ENCODE measurements at places on chromosomes 1 and 21. TPM values are rescaled to one million over a fixed set of nuclear protein-coding genes. Genes with fewer than 3 reads are reported as not detected.

- no peak for DNase-seq
Observed at GRCh38 chr1:235429143-235429542, 61.9 kb downstream of the TBCE start.

DNA sequence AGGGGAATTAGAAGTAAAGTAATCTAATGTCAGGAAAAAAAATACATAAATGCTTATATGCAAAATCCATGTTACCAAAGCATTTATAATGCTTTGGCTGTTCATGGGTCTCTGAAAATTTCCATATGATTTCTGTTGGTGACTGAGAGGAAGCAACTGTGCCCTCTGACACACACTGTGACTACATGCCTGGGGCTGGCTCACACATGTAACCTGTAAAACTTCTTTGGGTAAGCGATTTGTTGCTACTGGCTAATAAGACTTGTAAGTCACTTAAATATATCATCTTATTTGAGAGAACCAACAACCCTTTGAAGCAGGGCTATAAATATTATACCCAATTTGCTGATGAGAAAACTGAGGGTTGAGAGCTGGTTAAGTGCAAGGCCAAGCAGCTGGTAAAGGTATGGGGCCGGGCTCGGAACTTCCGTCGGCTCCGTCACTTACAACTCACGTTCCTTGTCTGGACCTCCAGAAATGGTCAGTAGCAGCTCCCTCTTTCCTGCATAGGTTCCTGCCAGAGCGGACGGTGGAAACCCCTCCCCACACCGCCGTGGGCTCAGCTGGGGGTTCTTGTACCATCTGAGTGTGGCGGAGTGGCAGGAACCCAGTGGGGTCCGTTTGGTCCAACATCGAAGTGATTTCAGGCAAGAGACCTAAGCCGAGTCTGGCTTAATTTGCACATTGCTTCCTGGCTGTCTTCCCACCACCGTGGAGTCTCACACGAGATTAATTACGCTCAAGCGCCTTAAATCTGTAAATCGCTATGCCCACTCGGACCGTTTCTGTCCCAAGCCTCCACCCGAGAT, 714 bp downstream of the DFFA start:
- no peak for DNase-seq

- DNase-seq, result peak; percentile 24
Observed at GRCh38 chr1:52917581-52917980, 4.0 kb downstream of the ECHDC2 start.

- DNase-seq, result no peak
Observed at GRCh38 chr1:185139246-185139645, 17.5 kb downstream of the TRMT1L start.

DNA sequence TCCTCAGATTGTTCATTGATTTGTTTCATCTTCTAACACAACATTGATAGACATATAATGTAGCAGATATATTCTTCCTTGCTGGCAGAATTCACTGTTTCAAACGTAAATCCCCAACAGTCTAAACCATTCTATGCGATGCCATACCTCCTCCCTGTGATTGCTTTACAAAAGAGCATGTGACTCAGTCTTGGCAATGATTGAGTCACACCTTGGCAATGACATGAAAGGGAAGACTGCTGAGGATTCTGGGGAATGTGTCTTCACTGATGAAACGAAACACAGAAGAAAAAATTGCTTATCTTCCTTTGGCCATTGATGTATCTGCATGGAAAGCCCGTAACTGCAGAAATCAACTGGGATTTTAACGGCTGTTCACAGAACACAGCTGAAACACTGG, 409.6 kb upstream of the ZRANB2 start:
- DNase-seq, result no peak

DNA sequence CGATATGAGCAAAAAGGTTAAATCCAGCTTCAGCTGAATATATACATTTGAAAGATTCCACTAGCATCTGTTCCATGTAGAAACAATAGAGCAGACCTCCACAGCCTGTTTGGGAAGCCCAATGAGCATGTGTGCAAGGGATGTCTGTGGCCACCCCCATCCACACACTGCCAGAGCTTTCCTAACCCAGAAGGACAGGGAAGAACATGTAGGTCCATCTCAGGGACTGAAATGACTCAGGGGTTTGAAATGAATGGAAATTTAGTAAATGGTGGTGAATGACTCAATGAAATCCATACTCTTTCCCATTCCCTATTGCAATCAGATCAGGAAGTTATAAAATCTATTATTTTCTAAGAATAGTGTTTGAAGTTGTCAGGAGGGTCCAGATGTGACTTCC, 397.2 kb downstream of the DUSP10 start:
- DNase-seq, result no peak

GRCh38 chr1:2003541-2004131, at the start of gene CFAP74:
Gene CFAP74 (minus strand): TSS chr1:2003786. CDS start chr1:1990956, 12,830 bp downstream.
- DNase-seq, result peak; percentile 70

DNA sequence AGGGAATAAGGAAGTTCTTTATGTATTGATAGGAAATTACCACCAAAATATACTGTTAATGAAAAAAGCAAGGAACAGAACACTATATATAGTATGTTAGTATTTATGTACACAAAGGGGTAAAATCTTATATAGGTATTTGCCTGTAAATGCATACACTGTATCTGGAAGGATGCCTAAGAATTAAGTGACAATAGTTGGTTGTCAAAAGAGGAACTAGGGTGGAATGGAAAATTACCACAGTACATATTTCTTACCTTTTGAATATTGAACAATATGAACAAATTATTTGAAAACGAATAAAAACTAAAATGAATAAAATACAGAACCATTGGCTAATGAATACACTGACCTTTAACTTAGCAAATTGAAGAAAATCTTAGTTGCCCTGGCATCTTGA, 13.6 kb downstream of the ARPC5 start:
- no peak for DNase-seq

DNA sequence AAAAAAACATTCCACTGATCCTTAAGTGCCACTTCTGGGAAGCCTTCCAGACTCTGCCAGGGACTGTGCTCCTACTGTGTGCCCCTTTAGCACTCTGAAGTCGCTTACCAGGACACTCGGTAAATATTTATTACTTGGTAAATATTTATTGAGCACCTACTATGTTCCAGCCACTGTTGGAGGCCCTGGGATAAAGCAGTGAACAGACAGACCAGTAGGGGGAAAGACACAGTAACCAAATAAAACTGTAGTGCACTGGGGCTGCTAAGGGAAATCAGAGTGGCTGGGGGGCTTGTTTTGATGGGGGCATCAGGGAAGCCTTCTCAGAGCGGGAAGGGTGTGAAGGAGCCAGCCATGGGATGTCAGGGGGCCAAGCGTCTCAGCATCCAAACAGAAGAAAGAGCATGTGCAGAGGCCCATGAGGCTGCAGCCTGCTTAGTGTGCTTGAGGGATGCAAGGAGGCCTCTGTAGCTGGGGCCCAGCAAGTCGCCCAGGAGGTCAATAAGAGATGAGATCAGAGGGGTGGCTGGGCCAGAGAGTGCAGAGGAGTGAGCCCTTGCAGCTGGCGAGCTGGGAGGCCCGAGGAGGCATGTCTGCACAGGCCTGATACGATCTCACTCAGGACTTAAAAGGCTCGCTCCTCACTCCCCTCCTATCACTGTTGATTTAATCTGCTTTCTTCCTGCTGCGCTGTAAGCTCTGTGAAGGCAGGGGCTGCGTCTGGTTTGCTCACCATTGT, 28.6 kb downstream of the KAZN start:
- peak; percentile 74 for DNase-seq

S100A2 gene
- polyA plus RNA-seq, result 1.0 TPM

SCCPDH gene
- polyA plus RNA-seq, result 43.2 TPM

HES2 gene
- 0.06 TPM for polyA plus RNA-seq

ARHGAP30 gene
- polyA plus RNA-seq, result 4.2 TPM

LEPROT gene
- polyA plus RNA-seq, result 129 TPM

HMGCS2 gene
- polyA plus RNA-seq, result 1.0 TPM
